NCI-H1436 treated with DMSO at 0.1 percent for 48 hours (cell line): ENCODE measurements at places on chromosomes 3 and 15.

GRCh38 chr3:2098398-2099027 lies at the start of gene CNTN4:
Gene CNTN4 (plus strand): TSS chr3:2098866.
- no peak for DNase-seq

- DNase-seq: no peak
These were observed 268.5 kb downstream of the WNT5A start for GRCh38 chr3:55218577-55218976.

GRCh38 chr3:197428952-197429351 lies 126.8 kb downstream of the BDH1 start:
- DNase-seq: no peak

GRCh38 chr3:134658555-134658954 lies 7.7 kb upstream of the KY start:
- no peak for DNase-seq

DNA sequence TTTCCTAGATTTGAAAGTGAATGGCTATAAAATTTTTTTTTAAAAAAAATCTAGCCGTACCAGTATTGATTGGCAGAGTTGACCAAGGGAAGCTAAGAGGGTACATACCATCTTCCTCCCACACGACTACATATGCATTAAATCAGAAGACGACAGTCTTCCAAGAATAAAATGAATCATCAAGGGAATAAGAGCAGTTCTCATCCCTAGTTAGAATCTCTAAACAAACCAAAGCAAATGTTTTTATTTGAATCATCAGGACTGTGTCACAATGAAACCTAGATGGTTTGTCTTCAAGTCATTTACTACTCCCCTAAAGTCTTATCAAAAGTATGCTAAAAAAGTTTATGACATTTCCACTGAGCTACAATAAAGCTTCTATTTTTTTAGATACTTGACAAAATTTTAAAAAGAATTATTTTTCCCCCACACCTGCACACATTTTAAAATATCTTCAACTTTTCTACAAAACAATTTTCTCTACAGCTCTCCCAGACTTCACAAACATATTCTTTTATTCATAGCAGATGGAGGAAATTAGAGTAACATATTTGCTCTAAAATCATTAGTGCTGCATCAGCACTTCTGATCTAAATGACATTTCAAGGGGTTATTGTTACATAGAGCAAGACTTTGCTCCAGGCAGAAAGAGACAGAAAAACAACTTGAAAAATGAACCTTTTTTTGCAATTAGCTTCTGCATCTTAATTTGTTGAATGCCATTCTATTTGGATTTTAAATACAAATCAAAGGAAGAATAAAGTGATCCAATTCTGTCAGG lies 547.1 kb downstream of the FHIT start:
- DNase-seq: no peak

DNA sequence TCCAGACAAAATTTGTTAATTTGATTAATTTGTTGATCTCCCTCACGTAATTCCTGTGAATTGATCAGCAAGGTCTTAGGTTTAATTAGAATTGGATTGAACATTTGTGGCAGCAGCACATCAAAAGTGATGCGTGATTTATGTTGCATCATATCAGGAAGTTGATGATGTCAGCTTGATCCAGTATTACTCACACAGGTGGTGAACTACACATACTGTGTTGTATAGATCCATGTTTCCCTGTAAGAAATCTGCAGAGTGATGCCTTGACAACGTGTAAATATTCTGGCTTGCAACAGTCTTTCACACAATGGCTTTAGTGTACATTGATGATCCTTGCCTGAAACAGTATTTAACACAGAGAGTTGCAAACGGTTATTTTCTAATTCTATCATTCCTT lies 200.4 kb downstream of the ADAMTSL3 start:
- DNase-seq: no peak

DNA sequence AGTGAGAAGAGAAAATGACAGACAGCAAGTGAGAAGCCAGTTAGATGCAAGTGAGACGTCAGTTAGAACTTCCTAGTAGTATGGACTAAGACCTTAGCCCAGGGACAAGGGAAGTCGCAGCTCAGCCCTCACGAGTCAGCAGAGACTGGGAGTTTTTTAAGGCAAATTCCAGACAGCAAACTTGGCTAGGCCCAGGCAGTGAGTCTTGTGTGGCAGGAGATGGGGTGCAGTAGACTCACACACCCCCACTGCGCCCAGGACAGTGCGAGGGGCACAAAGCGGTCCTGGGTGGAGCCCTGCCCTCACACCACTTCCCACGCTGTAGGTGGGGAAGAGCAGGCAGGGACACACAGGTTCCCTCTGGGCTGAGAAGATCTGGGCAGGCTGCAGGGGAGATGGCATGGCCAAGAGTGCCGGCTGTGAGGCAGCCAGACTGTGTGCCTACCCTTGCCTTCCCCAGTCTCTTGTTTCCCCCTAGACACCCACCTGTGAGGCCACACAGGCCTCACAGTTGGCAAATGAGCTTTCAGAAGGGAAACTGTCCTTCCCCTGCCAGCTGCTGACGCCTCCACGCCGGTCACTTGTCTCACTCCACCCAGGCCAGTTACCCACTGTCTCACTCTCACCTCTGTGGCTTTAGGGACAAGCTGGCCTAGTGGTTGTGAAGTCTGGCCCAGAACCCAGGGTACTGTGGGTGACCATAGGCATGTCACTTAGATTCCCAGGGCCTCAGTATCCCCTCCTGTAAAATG lies 13.7 kb upstream of the PRKCD start:
- DNase-seq: no peak

GRCh38 chr3:40055361-40055760 lies 246.0 kb downstream of the MYRIP start:
- no peak for DNase-seq

DNA sequence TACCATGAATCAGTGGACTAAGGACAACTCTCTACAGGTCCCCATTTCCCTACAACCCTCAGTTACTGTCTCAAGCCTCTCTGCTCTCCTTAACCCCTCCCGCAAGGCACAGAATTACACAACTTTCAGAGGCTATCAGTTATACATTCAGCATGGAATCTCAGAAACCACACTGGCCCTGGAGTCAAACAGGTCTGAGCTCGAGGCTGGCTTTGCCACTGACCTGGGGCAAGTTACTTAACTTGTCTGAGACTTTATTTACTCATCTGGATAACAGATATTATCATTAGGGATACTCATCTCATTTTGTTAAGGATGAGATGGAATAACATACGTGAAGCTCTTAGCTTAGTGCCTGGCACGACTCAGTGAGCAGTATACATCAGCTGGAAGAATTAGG lies 95.2 kb downstream of the WDR76 start:
- DNase-seq: no peak

DNA sequence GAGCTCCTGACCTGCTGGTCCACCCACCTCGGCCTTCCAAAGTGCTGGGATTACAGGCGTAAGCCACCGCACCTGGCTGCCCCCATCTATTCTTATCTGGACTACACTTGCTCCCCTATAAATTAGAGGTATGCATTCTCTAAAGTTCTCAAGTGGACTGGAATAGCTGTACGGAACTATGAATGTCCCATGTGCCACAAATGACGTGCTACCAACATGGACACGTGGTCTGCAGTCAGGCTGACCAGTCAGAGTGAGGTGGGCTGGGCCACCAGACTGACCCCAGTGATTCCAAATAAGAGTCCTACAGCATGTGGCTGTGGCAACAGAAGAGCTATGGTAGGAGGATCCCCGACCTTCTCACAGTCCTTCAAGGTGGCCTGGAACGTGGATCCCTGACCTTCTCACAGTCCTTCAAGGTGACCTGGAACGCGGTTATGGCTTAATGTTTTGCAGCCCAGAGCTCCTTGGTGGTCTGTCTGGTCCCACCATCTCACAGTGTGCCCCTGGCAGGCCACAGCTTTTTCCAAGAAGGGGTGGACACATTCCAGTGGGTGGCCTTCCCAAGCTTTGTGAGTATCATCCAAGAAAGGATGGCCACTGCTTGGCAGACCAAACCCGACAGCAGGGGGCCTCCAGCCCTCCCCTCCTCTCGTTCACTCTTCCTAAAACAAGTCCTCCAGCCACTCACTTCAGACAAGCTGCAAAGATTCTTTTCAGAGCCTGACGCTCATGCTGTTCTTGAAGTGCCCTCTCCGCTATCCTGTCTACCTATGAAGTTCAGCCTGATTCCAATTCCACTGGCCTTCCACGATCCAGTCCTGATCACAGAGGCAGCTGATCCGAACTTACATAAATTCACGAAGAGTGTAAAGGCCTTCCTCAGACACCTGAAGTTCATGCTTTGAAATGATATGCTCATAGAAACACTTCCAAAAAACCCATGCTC lies 4.4 kb downstream of the ADAMTS17 start:
- DNase-seq: no peak

- no peak for DNase-seq
These were observed 132.1 kb upstream of the TRIM42 start for GRCh38 chr3:140545756-140546155.

DNA sequence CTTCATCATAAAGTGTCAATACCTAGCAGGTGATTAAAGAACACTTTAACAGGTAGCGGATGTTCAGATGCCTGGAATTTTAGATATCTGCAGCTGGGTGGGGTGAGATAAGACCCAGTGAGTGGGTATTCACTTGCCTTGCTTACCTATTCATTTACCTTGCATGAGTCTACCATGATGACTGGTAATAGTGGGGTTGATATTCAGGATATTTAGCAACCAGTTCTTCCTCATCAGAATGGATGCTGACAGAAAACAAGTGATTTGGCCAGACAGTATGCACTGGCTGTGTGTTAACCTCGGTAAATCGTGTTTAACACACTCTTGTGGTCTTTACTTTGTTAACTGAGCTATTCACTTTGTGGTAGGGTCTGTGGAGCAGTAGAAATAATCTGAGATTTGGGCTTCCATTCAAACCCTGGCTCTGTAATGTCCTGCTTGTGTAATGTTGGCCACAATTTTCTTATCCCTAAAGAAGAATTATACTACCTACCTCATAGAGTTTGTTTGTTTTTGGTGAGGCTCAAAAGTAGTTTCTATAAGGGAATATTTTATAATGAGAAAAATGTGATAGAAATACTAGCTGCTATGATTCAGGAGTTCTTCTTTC lies 391.9 kb upstream of the TBL1XR1 start:
- no peak for DNase-seq

DNA sequence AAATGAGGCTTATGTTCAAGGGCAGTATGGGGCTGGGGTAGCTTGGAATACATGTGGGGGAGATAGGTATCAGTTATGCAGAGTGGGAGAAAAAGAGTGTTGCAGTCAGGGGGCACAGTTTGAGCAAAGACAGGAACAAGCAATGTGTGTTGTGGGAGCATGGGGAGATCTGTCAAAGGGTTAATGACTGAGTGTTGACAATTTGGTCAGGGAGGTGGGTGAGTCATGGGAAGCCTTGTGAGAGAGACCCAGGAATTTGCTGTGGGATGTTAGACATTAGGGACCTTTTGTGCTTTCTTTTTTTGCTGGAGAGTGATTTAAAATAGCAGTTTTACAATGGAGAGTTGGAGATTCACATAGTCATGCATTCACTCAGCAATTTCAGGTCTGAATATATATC lies 221.6 kb upstream of the NR2E3 start:
- DNase-seq: no peak

GRCh38 chr15:59313641-59314332 lies 58.9 kb downstream of the MYO1E start:
- peak; percentile 80 for DNase-seq

DNA sequence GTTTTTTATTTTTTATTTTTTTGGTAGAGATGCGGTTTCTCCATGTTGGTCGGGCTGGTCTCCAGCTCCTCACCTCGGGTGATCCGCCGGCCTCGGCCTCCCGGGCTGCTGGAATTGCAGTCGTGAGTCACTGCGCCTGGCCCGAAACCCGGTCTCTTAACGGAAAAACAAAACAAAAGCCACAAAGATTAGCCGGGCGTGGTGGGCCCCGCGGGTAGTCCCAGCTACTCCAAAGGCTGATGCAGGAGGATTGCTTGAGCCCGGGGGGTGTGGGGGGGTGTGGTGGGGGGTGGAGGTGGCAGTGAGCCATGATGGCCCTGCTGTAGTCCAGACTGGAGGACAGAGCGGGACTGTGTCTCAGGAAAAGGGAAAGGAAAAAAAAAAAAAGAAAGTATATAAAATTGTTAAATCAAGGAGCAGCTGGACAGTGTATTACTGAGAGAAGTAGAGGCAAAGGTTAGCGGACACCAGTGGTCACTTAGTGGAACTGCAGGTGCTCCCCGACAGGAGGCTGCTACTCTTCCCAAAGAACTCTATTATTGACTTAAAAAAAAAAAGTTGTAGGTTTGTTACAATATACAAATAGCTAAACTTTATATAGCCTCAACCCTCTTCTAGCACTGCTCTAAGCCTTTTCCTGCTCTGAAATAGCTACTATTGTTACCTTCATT lies 30.3 kb upstream of the TUBGCP5 start:
- no peak for DNase-seq

DNA sequence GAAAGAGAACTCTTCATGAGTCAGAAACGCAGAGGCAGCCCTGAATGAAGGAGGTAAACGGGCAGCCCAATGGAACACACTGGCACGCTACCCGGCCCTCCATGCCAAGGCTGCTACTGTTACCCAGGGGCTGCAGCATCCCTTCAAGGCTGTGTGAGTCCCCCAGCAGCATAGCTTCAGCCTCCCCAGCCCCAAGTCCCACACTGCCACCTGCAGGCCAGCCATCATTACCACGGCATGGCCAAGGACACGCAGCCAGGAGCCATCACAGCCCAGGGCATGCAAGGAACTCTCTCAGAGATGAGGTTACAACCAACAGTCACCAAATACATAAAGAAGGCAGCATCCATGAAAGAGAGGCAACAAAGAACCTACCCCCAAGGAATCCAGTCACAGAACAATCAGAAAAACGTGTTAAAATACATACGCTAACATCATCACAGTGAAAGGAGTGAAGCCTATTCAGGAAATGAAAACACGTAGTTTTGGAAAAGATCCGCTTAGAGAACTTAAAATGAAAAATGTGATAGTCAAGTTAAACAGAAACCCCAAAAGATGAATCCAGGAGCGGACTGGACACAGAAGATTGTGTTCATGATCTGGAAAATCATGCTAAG lies 22.4 kb downstream of the PLA2G4F start:
- DNase-seq: no peak

DNA sequence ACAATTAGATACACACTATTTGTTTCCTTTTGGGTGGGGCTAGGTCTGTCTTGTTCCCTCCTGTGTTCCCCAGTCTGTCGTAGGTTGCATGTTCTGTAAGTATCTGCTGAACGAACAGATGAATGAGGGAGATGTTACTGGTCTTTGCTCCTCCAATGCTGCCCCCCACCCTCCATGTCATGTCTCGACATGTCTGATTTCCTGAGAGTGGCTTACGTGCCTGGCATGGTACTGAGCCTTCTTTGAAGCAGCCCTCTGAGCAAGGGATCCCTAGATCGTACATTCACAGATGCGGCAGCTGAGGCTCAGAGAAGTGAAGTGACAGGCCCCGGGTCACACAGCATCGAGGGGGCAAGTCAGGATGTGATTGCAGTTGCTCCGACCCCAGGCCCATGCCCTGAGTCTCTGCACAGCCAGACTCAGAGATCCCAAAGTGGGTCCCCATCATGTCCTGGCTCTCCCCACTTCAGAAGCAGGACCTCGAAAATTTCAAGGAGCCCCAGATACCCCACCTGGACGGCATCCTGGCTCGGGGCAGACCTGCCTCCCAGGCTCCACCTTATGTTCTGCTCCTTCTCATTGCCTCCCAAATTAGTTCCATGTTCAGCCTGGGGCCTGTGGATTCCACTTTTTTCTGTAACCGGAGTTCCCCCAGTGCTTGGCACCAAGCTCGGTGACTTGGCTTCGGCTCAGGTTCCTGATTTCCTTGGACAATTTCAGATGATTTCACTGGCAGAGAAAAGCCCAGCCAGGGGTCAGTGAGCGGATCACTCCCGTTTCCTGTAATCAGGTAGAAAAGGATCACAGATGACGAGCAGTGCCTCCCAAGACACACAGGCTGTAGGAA lies 24.7 kb downstream of the GOLGA6L2 start:
- DNase-seq: no peak
